ENCODE measurements at places on chromosomes 4 and X.

DNA sequence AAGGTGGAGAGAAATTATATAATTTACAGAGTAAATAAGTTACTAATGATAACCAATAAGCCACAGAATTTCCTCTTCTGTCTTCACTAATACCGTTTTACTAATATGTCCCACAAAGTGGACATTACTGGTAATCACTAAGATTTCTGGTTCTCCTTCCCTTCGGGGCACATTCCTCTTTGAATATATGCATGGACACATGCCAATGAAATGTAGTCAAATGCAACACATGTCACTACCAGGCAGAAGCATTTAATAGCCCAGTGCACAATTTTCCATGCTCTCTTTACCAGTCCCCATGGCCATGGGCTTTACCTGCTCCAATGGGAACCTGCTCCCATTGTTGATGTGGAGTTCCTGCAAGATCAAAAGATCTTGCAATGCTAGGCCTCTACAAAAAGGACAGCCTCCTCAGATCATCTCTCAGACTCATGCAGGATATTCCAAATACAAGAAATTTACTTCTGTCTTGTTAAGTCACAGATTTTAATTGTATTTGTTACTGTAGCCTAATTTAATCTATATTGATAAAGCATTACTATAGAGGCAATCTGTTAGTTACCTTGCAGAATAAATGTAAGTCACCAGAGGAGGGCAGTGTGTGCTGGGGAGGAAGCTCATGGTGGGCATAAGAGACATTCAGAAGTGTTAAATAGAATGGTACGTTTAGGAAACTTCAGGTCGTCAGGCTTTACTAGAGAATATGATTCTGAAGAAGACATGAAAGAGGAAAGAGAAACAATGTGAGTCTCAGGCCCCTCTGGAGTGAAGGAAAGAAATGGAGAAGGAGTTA lies 37.1 kb upstream of the INPP4B start:
- DNase-seq = no peak

DNA sequence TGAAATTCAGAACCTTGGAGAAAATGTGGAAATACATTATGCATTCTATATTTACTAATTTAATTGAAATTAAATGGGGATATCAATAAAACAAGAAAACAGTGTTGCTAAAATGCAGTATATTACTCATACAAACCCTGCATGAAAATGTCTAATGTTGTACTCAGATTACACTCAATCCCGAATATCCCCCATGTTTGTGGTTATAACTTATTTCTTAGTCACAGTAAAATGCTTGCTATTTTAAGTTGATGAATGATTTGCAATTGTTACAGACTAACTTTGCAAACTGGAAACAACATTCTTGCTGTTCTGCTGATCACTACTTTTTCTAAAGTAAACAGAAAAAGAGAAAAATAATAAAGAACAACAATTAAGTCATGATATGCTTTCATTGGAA lies 33.1 kb upstream of the ANXA10 start:
- DNase-seq = no peak

DNA sequence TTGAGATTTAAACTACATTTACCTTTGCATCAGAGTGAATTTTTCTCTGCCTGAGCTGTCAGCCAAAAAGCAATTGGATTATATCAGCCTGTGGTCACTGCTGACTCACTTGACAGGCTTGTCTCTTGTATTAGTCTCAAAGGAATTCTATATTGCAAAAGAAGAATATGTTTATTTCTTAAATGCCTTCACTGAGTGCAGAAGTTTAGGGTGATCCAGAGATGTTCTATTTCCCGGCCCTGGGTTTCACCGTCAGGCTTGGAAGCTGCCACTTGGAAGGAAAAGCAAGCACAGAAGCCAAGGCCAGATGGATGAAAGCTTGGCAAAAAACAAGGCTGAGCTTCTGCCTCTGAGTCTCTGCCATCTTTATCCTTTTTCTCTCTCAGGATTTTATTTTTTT lies 80.9 kb downstream of the FAM114A1 start:
- DNase-seq = no peak

DNA sequence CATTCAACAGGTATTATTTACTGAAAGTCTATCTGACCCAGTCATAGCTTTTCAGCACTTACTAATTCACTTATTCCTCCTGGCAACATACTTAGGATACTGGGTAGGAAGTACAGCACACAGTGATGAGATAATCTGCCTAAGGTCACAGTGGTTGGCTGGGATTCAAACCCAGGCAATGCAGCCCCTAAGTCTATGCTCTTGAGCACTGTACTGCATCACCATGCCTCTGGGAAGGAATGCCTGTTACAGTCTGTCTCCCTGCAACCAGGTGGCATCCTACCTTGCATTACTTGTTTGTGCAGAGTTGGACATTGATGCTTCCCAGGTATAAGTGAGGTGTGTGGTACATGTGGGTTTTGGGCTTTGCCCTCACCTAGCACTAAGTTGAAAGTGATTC lies 21.5 kb upstream of the LRAT start:
- DNase-seq = no peak

DNA sequence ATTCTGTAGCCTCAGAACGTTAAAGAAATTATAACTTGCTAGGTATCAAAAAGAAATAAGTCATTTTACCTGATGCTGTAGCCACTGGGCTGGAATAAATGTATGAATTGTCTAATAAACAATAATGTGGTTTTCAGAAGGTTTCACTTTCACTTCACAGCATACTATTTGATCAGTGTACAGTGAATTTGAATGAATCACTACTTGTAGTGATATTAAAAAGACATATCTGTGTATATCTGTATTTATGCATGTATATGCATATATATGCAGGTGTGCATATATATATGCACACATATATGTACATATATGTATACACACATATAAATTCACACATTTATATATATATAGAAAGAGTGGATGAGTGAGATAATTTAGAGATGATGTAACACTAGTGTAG lies 440.0 kb upstream of the PCDH10 start:
- DNase-seq = no peak

Measured in GOT3 (cell line).